ENCODE measurements at places on chromosomes 5 and 9. TPM values are rescaled to one million over a fixed set of nuclear protein-coding genes. Genes with fewer than 3 reads are reported as not detected.

The DNM1 gene
- not detected for total RNA-seq

DNA sequence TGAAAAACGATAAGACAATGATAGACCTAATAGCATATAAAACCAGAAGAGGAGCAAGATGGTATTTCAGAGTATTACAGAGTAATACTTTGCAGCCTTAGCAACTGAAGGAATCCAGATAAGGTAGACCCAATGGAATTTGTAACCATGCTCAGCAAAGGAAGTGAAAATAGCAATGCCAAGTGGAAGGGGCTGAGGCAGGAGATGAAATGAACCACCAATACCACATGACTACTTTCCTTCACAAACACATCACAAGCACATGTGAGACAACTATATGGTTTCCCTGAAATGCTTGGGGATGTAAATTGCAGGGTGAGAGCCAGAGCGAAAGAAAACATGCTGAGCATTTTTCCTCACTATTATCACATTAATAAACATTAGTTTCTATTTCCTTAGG lies 79.8 kb upstream of the MELK start:
- no peak for DNase-seq

GRCh38 chr5:6827526-6828219 lies 114.4 kb downstream of the TENT4A start:
- DNase-seq, result no peak

GRCh38 chr5:35038891-35039290 lies 8.9 kb downstream of the AGXT2 start:
- no peak for DNase-seq

DNA sequence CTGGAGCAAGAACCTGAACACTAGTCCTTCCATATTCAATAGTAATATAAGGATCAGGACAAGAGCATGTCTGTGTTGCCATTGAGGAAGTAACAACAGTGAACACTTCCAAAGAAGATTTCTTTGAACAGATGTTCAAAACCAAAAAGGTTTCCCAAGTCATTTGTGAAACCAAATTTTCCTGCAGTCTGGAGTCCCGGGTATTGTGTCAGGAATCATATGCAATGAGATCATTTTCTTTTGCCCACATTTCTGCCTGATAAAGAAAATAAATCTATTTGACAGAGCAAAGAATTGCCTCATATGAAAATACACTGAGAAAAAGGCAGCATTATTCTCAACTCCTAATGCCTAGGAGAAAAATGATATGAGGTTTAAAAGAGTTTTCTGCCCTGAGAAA lies 151.7 kb downstream of the SNX18 start:
- peak; percentile 80 for DNase-seq

DNA sequence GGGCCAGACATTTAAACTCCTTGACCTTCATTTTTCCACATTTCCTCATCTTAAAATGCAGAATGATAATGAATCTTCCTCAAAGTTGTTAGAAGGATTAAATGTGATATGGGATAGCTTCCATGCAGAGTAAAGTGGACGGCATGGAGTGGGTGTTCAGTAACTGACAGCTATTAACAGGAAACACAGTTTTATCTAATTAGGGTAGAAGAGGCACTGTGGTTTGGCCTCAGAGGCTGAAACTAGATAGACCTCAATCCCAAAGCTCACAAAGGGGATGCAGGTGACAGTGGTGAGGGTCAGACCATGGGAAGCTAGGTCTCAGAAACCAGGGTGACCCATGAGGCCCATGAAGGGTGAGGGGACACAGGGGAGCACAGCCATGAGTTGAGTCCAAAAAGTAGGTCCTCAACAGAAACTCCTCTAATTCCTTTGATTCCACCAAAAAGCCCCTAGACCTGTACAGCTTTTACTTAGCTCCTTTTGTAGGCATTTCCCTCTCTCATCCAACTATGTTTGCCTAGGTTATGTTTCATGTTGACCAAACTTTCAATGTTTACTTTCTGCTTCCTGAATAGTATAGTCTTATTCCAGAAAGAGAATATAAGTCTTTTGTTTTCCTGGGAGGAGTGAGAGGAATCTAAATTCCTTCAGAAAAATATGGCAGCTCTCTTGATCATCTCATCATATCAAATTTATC lies 27.9 kb upstream of the GLDC start:
- no peak for DNase-seq

GRCh38 chr5:55541056-55541635 lies 6.4 kb upstream of the PLPP1 start:
- no peak for DNase-seq

GRCh38 chr9:84174486-84174885 lies 166.1 kb downstream of the SLC28A3 start:
- no peak for DNase-seq

- DNase-seq, result peak; percentile 70
These were observed 28.8 kb downstream of the TMEM174 start for GRCh38 chr5:73201547-73202513.

The RPS23 gene
- total RNA-seq, result 1,872 TPM

The TLN1 gene
- 219 TPM for total RNA-seq

The PRSS3 gene
- total RNA-seq, result not detected

GRCh38 chr9:33697171-33697570 lies 98.2 kb upstream of the PRSS3 start:
- DNase-seq, result no peak

GRCh38 chr9:132350861-132351315 lies 3.9 kb downstream of the SETX start:
- no peak for DNase-seq

GRCh38 chr5:143716881-143717280 lies 95.1 kb upstream of the HMHB1 start:
- DNase-seq, result no peak

- no peak for DNase-seq
These were observed 18.8 kb downstream of the FUBP3 start for GRCh38 chr9:130598188-130598587.

The PPP3R2 gene
- total RNA-seq, result not detected

DNA sequence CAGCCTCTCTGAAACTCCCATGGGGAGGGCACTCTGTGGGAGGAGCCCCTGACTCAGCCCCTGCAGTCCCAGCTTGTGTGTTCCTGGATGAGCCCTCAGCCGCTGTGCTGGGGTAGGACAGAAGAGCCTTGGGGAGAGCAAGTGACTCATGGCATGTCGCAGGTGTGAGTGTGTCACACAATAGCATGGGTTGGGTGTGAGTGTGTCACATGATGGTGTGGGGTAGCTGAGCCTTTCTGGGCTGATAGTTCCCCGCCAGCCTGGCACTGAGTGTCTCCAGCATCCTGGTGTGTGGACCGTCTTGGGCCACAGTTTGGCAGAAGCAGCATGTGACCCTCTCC lies 83.4 kb downstream of the PHF2 start:
- no peak for DNase-seq

The PCDHGA8 gene
- 1.6 TPM for total RNA-seq

The ACTBL2 gene
- not detected for total RNA-seq

- DNase-seq, result no peak
These were observed 19.4 kb downstream of the CSF1R start for GRCh38 chr5:150066901-150067396.

The PRR7 gene
- total RNA-seq, result 38.7 TPM

The EDIL3 gene
- total RNA-seq, result 118 TPM

DNA sequence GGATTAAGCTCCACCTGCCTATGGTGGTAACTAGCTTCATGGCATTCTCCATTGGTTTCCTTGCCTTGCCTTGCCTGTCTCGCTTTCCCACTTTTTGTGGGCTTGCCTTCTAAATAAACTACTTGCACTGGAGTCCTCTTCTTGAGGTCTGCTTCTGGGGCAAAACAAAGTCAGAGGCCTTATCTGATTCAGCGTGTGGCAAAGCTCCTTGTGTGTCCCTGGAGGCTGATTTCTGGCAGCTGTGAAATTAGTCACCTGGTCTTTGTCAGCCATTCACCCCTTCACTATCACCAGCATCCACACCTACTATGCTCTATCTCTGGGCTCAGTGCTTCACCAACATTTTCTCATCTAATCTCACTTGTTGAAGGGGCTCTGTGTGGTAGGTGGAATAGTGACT lies 176.2 kb downstream of the SEC61B start:
- no peak for DNase-seq
